ENCODE measurements at places on chromosomes 2 and 18. TPM values are rescaled to one million over a fixed set of nuclear protein-coding genes. Genes with fewer than 3 reads are reported as not detected.

DNA sequence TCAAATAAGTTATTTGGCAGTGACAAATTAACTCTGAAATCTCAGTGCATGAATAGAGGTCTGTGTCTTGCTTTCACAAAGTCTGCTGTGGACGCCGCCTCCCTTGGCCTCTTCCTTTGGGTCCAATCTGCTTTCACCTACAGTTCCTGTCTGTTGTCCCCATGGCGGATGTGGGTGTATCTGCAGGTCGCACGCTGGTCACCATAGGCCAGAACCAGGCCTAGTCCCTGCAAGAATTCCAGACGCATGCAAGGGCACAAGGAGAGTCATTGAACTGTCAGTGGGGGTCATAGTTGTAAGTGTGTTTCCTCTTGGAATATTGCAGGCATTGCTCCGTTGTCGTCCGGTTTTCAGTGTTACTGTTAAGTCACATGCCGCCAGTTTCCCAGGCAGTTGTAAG is 7.4 kb downstream of the SOCS6 start:
- DNase-seq = no peak

Gene GLI2
- total RNA-seq = 20.0 TPM

Gene MOCOS
- total RNA-seq = 0.34 TPM

- DNase-seq = no peak
Measured at GRCh38 chr2:142870526-142870925, 6.9 kb upstream of the KYNU start.

Gene TTC39C
- total RNA-seq = 6.4 TPM

DNA sequence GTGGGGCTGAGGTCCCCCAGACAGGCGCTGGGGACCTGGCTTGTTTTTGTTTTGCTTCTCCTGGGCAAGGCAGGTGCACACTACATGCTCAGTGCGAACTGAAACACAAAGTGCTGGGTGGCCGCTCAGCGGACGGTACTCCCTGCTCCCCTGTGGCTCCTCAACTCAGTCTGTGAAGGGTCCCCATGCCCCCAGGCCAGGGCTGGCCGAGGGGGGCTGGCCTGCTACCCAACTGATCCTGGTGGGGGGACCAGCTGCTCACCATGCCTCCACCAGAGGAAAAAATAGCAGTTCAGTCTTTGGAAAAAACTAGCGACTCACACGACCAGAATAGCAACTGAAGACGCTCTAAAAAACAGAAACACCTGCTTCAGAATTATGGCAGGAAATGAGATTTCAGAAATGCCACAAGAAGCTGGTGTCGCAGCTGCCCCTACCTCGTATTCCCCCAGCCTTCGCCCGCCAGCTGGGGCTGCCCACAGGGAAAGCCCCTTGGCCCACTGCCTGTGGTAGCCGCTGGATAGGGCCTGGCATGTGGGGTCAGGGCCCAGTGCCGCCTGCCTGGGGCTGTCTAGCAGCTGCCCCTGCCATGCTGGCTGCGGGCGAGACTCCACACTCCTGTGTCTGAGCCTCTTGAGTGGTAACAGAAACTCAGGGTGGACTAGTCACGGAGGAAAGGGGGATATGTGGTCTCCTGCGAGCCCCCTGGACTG is 43.7 kb downstream of the MEX3C start:
- DNase-seq = no peak
